NCI-H510A treated with DMSO at 0.1 percent for 48 hours (cell line): ENCODE measurements at places on chromosomes 2 and 18.

DNA sequence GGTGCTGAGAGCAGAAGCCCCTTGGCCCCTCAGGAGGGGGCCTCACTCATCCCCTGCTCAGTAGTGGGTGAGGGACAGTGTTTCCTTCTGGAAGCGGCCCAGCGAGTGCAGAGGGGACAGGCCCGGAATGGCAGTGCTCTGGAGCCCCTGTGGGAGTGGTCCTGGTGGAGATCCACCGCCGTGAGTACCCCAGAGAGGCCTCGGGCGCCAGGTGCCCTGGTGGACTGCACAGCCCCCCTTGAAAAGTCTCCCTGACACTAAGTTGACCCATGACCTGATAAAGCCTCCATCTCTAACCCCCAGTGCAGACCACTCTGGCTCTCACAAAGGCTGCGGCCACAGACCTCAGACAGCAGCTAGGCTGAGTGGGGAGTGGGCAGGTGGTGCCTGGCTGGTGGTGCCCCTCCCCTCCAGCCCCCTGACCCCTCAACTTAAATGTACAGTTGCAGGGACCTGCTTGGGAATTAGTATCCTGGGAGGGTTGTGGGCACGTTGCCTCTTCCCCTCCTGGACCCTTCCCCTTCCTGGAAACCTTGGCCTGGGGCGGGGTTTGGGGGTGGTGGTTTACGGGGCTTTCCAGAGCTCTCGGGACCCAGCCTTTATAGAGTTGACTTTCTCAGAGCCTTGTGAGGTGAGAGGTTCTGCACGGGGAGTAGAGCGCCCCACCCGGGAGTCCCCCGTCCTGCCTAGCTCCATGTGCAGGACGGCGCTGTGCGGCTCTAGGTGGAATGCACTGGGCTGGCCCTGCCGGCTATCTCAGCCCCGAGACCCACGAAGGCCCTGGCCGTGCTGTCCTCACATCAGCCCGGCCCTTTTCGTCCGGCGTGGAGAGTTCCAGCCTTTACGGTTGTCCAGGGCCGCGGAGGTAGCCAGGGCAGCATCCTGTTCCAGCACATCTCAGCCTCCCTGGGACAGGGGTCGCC lies 62.7 kb downstream of the RTP5 start:
- no peak for DNase-seq

GRCh38 chr2:3008561-3008960 lies 369.1 kb downstream of the EIPR1 start:
- DNase-seq = no peak

DNA sequence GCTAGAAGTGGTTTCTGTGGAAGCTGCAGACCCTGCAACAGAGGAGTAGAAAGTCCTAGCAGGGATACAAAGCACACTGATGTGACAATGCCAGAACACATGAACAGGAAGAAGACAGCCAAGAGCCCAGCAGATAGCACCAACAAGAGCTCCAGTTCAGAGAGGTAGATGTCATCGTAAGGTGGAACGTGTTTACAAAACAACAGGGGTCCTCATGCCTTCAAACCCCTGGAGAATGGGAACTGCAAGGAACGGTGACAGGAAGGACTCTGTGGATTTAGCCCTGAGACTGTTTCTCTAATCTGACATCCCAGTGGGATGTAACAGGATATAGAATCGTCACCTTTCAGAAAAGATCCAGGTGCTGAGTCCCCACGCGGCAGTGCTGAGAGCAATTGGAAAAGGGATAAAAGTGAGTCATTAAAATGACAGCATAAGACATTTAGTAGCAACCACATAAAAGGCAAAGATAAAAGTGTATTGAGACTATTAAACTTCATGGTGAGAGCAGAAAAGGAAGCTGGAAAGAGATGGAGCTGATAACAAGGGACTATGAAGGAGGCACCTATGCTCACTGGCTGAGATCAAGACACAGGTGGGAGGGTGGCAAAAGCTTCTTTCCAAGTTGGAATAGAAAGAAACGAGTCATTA lies 195.2 kb downstream of the FBXO15 start:
- no peak for DNase-seq

DNA sequence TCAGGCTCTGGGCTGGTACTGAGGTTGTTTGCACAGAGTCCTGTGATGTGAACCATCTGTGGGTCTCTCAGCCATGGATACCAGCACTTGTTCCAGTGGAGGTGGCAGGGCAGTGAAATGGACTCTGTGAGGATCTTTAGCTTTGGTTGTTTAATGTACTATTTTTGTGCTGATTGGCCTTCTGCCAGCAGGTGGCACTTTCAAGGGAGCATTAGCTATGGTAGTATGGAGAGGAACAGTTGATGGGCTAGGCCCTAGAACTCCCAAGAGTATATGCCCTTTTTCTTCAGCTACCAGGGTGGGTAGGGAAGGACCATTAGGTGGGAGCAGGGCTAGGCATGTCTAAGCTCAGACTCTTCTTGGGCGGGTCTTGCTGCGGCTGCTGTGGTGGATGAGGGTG lies 257.0 kb upstream of the GYPC start:
- DNase-seq = no peak

DNA sequence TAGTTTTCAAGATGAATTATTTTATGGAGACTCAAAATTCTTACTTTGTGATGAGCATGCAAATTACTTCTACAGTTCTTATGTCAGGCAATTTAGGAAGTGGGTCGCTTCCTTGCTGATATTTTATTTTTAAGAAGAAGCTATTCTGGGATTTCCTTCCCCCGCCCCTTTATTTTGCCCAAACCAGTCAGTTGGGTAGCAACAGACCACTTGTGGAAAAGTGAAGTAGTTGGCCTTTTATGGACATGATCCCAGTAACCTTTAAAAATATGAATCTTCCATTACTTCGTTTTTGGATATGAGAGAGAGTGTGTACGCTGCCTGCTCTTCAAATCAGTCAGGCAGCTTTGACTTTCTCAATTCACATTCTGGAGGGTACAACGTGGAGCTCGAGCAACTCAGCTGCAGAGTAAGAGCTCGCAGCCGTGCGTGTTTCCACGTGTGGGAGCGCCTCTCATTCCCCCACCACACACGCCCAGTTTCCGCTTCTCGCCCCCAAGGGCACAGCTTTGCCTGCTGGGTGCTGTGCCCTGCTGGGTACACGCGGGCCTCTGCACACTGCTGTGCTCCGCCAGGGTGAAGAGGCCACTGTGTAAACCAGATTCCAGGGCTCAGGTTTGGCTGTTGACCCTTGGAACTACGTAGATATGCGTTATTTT lies 92.6 kb downstream of the ITGB1BP1 start:
- DNase-seq = no peak

DNA sequence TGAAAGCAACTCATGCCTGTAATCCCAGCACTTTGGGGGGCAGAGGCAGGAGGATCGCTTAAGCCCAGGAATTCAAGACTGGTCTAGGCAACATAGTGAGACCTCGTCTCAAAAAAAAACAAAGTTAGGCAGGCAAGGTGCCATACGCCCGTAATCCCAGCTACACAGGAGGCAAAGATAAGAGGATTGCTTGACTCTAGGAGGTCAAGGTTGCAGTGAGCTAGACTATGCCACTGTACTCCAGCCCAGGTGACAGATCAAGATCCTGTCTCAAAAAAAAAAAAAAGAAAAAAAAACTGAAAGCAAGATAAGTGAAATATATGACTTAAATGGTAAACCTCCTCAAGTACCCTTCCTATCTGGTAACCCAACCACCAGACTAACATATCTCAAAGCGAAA lies 59.8 kb downstream of the USP34 start:
- DNase-seq = no peak

- no peak for DNase-seq
Measured at GRCh38 chr2:171244466-171244969, 83.8 kb upstream of the TLK1 start.

GRCh38 chr2:232966122-232966521 lies 46.9 kb downstream of the NGEF start:
- DNase-seq = no peak
